ENCODE measurements at places on chromosomes 5 and 9.

GRCh38 chr5:15391704-15392397, 108.1 kb upstream of the FBXL7 start:
- no peak for DNase-seq

DNA sequence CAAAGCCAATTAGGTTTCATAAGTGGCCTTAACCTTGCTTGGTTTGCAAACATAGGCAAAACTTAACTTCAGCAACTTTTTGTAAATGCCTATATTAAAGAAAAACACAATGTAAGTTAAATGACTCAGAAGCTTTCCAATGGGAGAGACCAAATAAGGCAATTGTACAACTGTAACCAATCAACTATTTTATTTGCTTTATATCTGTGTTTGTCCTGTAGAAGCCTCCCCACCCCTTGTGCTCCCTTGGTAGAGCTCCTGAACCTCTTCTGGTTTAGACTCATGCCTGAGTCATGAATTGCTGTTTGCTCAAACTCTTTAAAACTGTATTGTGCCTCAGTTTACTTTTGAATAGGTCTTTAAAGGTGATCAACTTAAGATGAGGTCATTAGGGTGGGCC, 3.0 kb upstream of the C1QTNF3 start:
- no peak for DNase-seq

- no peak for DNase-seq
Measured at GRCh38 chr5:34751807-34752736, 86.9 kb upstream of the TTC23L start.

DNA sequence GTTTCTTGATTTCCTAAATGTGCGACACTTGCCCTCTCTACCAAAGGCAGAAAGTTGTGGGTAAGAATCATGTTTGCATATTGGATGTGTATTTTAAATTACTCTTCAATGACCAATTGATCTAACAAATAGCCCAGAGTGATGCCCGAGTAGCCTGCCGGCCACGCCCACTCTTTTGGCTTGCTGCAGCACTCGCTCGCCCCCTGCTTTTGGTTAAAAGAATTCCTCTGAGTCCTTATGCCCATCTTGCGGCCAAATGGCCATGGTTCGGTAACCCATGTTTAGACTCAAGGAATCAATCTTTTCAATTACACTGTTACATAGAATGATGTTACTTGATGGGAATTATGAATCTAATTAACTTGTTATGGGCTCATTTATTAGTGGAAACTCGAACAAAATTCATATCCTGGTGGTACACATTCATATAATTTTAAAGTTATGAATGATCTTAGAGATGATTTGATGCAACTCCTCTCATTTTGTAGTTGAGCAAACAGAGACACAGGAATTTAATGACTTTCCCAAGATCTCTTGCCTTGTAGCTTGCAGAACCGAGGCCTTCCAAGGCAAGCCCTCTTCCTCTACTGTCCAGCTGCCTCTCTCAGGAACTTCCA, 36.5 kb downstream of the PPIC start:
- DNase-seq, result peak; percentile 36

DNA sequence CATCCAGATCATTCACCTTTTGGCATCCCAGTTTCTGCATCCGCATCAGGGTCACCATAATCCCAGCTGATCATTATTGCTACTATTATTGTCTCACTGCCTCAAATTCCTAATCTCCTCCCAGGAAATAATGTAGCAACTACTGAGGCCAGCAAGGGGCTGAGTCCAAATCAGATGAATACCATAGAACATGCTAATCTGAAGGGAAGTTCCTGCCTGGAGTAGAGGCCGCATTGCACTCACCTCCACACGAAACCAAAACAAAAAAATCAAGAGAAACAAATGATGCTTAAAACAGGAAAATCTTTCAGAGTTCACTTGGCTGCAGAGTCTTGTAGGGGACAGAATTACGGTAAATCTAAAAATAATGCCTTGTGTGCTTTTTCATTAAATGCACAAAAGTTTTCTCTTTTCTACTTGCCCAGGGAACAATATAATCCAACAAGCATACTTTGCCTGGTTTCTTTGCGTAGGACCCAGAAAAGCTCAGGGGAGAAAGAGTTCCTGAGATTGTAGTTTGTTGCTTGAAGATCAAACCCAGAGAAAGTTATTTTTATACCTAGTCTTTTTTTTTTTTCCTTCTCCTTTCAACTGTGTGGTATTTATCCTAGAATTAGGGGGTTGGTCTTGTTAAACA, 87.7 kb upstream of the KLF4 start:
- no peak for DNase-seq

DNA sequence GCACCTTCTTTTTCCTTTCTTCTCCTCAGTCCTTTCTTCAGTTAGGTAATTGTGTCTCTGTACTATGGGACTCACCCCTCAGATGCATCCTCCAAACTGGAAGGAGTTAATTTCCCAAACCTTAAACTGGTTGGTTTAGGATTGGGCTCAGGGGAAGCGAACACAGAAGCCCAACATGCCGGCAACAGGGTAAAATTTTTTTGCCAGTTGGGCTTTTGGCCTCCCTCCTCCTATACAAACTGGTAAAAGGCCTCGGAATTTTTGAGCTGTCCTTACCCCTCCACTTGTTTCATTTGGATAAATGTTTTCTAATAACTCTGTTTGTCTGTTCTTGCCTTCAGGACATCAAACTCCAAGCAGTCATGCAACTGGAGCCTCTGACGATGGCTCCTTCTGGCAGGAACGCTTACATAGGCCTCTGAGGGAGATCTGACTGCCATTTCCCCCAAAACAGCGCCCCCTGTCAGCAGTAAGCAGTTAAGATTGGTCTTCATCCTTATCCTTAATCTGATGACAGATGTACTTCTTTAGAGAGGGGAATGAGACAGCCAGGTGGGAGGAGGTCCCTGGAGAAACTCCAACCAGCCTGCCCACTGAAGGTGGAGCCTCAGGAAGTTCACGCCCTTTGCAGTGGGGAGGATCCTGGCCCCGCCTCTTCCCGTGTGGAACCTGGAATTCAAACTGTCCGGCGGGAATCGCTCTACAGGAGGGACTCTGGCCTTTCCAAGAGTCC, 57.8 kb upstream of the SPINK5 start:
- DNase-seq, result no peak

DNA sequence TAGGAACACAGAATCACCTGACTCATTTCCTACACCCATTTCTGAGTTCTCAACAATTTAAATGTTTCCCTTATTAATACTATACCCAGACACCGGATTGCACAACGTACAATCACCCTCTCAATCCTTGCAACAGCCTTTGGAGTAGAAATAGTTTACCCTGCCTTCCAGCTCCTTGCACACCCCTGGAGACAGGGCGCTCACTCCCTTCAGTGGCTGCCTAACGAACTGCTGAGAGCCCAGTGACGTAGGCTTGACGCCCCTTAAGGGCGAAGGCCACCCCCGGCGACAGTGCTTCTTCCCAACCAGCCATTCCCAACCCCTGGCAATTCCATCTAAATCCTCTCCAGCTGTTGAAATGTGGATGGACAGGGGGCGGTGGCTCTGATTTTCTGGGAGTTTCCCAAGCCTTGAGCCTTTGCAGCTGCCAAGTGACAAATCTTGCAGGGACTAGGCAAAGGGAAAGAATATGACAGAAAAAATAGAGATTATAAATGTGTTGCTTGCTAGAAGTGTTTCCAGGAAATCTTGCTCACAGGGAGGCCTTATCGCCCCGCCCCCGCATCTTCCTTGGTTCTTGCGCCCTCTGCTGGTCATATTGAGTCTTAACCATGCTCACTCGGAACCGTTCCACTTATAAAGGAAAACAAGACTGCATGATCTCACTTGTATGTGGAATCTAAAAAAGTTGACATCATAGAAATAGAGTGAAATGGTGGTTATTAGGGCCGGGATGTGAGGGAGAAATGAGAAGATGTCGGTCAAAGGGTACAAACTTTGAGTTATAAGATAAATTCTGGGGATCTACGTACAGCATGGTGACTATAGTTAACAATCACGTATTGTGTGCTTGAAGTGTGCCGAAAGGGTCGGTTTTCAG, 7.6 kb upstream of the BARX1 start:
- DNase-seq, result no peak

- DNase-seq, result peak; percentile 10
Measured at GRCh38 chr5:138542180-138542955, 668 bp downstream of the ETF1 start.

DNA sequence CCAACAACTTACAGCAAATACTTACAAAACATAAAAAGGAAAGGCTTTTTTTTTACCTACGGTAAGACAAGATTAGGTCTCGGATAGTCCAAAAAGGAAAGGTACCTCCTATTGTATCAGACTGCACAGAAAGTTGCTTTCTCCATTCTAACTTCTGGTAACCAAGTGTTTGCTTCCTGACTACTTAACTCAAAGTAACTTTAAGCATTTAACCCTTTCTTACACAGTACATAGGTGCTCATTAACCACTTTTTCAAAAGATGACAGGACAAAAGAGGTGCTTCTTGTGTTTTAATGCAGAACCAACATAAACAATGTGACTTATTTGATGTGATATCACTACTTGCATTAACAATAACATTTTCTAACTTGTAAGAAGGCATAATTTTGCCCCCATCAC, 23.1 kb downstream of the PWWP2A start:
- DNase-seq, result no peak

- DNase-seq, result no peak
Measured at GRCh38 chr5:56549096-56549886, 266.1 kb upstream of the MAP3K1 start.

GRCh38 chr9:109231593-109231992, 64.5 kb upstream of the FRRS1L start:
- no peak for DNase-seq

DNA sequence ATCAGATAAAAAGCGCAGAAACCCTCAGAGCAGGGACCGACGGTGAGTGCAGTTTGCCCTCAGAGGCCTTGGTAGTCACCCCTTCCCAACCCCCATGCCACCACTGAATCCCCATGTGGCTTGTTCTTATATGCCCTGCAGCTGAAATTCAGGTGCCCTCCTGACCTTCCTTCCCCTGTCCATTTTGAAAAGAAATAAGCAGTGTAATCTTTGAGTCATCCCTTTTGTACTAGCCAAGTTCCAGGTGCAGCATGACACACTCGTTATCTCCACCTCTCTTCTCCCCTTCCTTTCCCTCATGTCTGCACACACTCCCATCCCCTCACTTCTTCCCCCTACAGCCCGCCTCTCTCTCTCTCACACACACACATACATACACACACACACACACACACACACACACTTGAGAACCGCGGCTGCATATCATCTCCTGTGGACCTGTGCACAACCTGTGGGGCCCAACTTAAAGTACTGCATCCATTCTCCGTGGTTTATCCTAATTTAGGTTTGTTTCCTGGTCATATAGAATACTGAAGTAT, 53.1 kb downstream of the SYK start:
- DNase-seq, result no peak

- no peak for DNase-seq
Measured at GRCh38 chr9:36191290-36191645, 547 bp downstream of the CLTA start.

DNA sequence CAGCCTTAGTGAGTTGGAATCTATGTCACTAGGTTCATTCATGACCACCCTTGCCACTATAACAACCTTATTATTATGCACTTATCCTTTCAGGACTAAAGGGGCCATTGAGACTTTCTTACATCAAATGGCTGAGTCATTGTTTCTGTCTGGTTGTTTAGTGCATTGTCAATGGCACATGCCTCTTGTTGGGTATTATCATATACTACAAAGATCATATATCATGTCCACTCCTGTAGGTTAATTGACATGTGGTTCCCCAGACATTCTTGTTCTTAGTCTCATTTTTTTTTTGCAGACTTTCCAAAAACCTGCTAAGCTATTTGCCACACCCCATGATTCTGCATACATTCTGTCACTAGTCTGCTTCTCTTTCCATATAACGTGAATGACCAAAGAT, 66.7 kb upstream of the PRDM9 start:
- no peak for DNase-seq

GRCh38 chr5:131221888-131222287, 42.0 kb upstream of the CDC42SE2 start:
- no peak for DNase-seq

DNA sequence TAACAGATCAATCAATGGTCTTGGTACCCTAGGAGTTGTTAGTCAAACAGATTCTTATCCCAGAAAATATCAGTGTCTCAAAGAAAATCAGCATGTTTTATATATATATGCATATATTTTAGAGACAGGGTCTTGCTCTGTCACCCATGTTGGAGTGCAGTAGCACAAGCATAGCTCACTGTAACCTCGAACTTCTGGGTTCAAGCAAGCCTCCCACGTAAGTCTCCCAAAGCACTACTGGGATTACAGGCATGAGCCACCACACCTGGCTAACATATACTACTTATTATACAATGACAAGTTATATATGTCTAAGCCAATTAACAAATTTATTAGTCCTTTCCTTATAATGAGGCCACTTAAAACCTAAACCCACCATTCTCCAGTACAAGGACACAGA, 10.4 kb downstream of the RAB14 start:
- DNase-seq, result no peak

GRCh38 chr5:72125941-72126620, 18.8 kb downstream of the MAP1B start:
- no peak for DNase-seq

All from GM12892 (cell line).